ENCODE measurements at places on chromosomes 13 and 19.

GRCh38 chr19:4436231-4436630, 21.4 kb downstream of the UBXN6 start:
- H3K36me3 ChIP-seq = peaks cover 7% of the 10 kb centered on the region
- DNase-seq = no peak
- H3K4me1 ChIP-seq = no peaks in the 10 kb centered on the region
- no peak overlapping the region for H3K27ac ChIP-seq

DNA sequence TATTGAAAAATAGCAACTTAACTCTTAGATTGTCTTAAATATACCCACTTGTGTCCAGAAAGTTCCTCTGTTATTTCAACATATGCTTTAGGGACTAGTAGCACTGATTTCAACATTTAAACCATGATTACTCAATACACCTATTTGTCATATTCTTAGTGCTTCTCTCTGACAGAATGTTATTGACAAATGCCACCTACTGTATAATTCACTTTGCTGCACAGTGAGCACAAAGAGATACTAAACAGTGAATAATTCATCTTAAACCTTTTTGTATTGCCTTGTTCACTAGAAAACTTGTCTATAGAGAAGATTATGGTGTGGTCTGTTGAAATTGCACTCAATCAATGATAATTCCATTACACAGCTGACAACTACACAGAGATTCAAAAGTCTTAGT, 692.6 kb downstream of the PCDH17 start:
- H3K4me3 ChIP-seq = no peak overlapping the region
- no peak for DNase-seq
- H3K4me1 ChIP-seq = no peaks in the 10 kb centered on the region
- H3K27me3 ChIP-seq = no peaks in the 10 kb centered on the region
- H3K27ac ChIP-seq = no peak overlapping the region
- no peaks in the 10 kb centered on the region for H3K36me3 ChIP-seq

DNA sequence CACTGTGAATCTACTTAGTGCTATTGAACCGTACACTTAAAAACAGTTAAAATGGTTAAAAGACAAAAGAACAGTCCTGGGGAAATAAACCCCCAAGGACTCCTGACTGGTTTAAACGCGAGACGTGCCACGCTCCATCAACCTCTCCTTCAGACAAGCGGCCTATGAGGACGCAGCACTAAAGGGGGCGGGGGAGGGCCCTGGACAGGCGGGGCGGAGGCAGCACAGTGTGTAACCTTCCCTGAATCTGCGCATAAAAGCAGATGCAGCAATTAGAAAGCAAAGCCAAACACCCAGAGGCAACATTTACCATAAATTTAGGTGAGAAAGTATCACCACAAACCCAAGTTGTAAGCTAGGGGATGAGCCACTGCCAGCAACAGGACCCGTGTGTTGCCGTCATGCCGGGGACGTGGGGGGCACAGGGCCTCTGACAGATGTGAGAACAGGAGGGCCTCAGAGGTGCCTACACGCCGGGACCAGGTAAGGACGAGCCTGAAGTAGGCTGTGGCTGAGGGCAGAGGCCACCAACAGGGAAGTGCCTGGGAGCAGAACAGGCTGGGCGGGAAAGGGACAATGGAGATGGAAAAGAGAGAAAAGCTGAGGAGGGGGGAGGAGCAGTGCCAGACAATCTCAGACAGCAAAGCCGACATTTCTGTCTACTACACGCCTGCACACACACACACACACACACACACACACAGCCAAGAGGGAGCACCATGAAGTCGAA, 15.3 kb upstream of the ADPRHL1 start:
- peaks cover 14% of the 10 kb centered on the region for H3K36me3 ChIP-seq
- H3K27ac ChIP-seq = no peak overlapping the region
- no peaks in the 10 kb centered on the region for H3K27me3 ChIP-seq
- DNase-seq = peak; percentile 39
- no peaks in the 10 kb centered on the region for H3K4me1 ChIP-seq
- H3K4me3 ChIP-seq = no peak overlapping the region

- no peak overlapping the region for H3K27ac ChIP-seq
- no peak overlapping the region for H3K4me3 ChIP-seq
- no peak for DNase-seq
- H3K36me3 ChIP-seq = no peaks in the 10 kb centered on the region
Observed at GRCh38 chr13:102696465-102696864, 1.6 kb upstream of the METTL21C start.

- no peak overlapping the region for H3K27ac ChIP-seq
- H3K36me3 ChIP-seq = no peaks in the 10 kb centered on the region
- no peak for DNase-seq
- H3K4me1 ChIP-seq = peaks cover 29% of the 10 kb centered on the region
- H3K4me3 ChIP-seq = peak overlapping the region; percentile 71
- peaks cover 14% of the 10 kb centered on the region for H3K27me3 ChIP-seq
Observed at GRCh38 chr13:110305001-110305400, 2.0 kb downstream of the COL4A1 start.

- H3K36me3 ChIP-seq = no peaks in the 10 kb centered on the region
- no peaks in the 10 kb centered on the region for H3K27me3 ChIP-seq
- no peak overlapping the region for H3K27ac ChIP-seq
Observed at GRCh38 chr13:80923907-80924306, 583.0 kb upstream of the SPRY2 start.

GRCh38 chr13:93262729-93263345, 36.2 kb downstream of the GPC6 start:
- H3K4me1 ChIP-seq = no peaks in the 10 kb centered on the region
- no peak for DNase-seq
- H3K27ac ChIP-seq = no peak overlapping the region
- H3K36me3 ChIP-seq = no peaks in the 10 kb centered on the region
- no peaks in the 10 kb centered on the region for H3K27me3 ChIP-seq

DNA sequence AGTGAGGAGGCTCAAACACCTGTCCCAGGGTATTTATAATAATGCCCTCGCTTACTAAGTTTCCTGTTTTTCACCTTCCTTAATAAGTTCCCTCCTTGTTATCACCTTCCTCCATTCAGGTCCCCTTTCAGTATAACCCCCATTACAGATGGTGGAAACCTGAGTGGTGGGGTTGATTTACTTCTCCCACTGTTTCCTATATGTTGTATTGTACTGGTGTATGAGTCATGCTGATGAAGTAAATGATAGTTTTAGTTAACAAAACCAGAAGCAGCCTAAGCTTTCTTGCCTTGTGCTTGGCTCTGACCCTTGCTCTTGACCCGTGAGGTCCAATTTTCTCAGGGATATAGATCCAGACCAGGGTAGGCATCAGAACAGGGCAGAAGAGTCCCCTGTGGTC, 22.3 kb upstream of the TNFSF11 start:
- no peak for DNase-seq
- H3K36me3 ChIP-seq = no peaks in the 10 kb centered on the region
- no peaks in the 10 kb centered on the region for H3K4me1 ChIP-seq
- H3K27me3 ChIP-seq = no peaks in the 10 kb centered on the region
- no peak overlapping the region for H3K4me3 ChIP-seq

DNA sequence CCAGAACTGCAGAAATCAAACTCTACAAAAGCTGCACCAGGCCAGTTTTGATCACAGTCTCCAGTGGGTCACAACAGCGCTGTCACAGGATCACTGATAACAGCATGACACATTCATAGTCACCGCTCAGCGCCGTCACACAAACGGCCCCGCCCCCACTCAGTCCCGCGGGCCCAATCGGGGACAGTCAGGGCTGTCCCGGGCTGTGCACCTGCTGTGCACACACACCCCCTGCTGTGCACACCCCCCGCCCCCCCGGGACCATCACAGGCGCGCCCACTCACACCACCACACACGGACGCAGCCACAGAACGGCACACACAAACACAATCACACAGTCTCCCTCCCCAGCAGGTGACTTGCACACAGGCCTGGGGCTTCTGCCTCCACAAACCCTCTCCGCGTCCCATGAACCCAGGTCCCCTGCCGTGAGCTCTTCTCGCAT, 435 bp upstream of the ZNF382 start:
- no peaks in the 10 kb centered on the region for H3K36me3 ChIP-seq
- no peaks in the 10 kb centered on the region for H3K4me1 ChIP-seq
- H3K4me3 ChIP-seq = peak overlapping the region; percentile 68
- no peaks in the 10 kb centered on the region for H3K27me3 ChIP-seq
- peak overlapping the region; percentile 82 for H3K27ac ChIP-seq

GRCh38 chr19:38928391-38929001, 2.1 kb downstream of the SARS2 start:
- peak overlapping the region; percentile 25 for H3K27ac ChIP-seq
- H3K36me3 ChIP-seq = peaks cover 30% of the 10 kb centered on the region
- no peaks in the 10 kb centered on the region for H3K27me3 ChIP-seq
- H3K4me3 ChIP-seq = no peak overlapping the region
- DNase-seq = no peak
- peaks cover 15% of the 10 kb centered on the region for H3K4me1 ChIP-seq

GRCh38 chr13:85197431-85197830, 601.8 kb downstream of the SLITRK6 start:
- no peaks in the 10 kb centered on the region for H3K36me3 ChIP-seq
- no peak overlapping the region for H3K4me3 ChIP-seq
- H3K27me3 ChIP-seq = no peaks in the 10 kb centered on the region

DNA sequence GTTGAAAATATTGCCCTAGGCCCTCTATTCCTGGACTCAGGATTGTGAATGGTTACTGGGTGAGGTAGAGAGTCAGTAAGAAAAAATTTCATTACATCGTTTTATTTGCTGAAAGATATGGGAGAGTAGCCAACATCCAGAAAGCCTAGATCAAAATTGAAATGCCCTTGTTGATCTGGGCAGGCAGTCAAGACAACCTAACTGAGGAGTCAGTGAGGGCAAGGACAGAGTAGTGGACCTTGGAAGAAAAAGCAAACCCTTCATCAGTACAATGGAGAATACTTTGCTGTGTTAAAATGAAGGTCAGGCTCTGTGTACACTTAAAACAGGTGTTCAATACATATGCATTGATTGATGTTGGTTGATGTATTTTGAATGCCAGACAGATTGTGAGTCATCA, 576.7 kb downstream of the OLFM4 start:
- H3K27me3 ChIP-seq = no peaks in the 10 kb centered on the region
- no peak overlapping the region for H3K4me3 ChIP-seq
- no peaks in the 10 kb centered on the region for H3K36me3 ChIP-seq
- no peaks in the 10 kb centered on the region for H3K4me1 ChIP-seq

DNA sequence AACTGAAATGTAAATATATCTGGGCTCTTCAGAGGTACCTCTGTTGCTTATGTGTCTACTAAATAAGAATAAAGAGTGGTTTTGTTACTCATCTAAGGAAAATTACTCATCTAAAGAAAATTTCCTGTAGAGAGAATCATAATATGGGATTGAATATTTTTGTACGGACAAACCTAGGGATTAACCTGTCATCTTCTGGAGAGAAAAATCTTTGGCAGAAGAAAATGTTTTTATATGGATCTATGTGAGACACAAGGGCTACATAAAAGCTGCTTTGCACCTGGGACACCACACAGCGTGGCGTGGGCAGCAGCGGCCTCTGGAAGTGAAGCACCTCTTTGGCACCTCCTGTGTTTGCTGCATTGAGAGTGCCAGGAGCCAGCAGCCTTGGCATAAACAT, 242.9 kb upstream of the DACH1 start:
- no peaks in the 10 kb centered on the region for H3K4me1 ChIP-seq
- no peaks in the 10 kb centered on the region for H3K27me3 ChIP-seq
- no peak overlapping the region for H3K4me3 ChIP-seq

GRCh38 chr13:99507986-99508385, 6.7 kb downstream of the TM9SF2 start:
- no peaks in the 10 kb centered on the region for H3K27me3 ChIP-seq
- no peak overlapping the region for H3K27ac ChIP-seq
- H3K36me3 ChIP-seq = peaks cover 9% of the 10 kb centered on the region
- H3K4me1 ChIP-seq = peaks cover 67% of the 10 kb centered on the region

DNA sequence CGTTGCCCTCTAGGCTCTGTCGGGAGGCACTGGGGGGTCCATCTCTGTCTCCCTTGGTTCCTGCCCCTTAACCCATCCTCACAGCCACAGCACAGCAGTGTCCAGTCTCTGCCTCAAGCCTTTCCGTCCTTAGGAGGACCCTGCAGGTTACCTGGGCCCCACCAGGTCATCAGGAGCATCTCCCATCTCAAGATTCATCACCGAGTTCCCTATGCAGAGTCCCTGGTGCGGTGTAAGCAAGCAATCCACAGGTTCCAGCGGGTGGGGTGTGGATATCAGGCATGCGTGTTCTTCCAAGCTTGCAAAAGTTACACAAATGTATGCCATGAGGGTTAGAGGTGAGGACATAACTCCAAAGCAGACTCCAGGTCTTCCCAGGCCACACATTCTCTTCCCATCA, 20.9 kb upstream of the GAS6 start:
- no peaks in the 10 kb centered on the region for H3K36me3 ChIP-seq
- no peak overlapping the region for H3K4me3 ChIP-seq
- H3K27ac ChIP-seq = no peak overlapping the region
- DNase-seq = no peak
- H3K4me1 ChIP-seq = peaks cover 20% of the 10 kb centered on the region
- no peaks in the 10 kb centered on the region for H3K27me3 ChIP-seq

- H3K4me3 ChIP-seq = no peak overlapping the region
- no peak overlapping the region for H3K27ac ChIP-seq
- H3K36me3 ChIP-seq = no peaks in the 10 kb centered on the region
- H3K27me3 ChIP-seq = no peaks in the 10 kb centered on the region
- H3K4me1 ChIP-seq = no peaks in the 10 kb centered on the region
Observed at GRCh38 chr13:79290595-79291244, 115.3 kb downstream of the RBM26 start.

- no peak for DNase-seq
- H3K27ac ChIP-seq = no peak overlapping the region
- no peaks in the 10 kb centered on the region for H3K27me3 ChIP-seq
- no peaks in the 10 kb centered on the region for H3K4me1 ChIP-seq
- H3K36me3 ChIP-seq = no peaks in the 10 kb centered on the region
Observed at GRCh38 chr19:19752760-19753403, 20.0 kb upstream of the ZNF14 start.

- H3K4me1 ChIP-seq = no peaks in the 10 kb centered on the region
- H3K27ac ChIP-seq = no peak overlapping the region
- no peak for DNase-seq
- no peak overlapping the region for H3K4me3 ChIP-seq
- H3K36me3 ChIP-seq = no peaks in the 10 kb centered on the region
- H3K27me3 ChIP-seq = no peaks in the 10 kb centered on the region
Observed at GRCh38 chr19:53057904-53058580, 13.5 kb downstream of the ERVV-2 start.

GRCh38 chr19:1395194-1396018, 5.9 kb downstream of the GAMT start:
- no peaks in the 10 kb centered on the region for H3K27me3 ChIP-seq
- H3K27ac ChIP-seq = no peak overlapping the region
- no peaks in the 10 kb centered on the region for H3K4me1 ChIP-seq
- peaks cover 39% of the 10 kb centered on the region for H3K36me3 ChIP-seq
- no peak overlapping the region for H3K4me3 ChIP-seq

DNA sequence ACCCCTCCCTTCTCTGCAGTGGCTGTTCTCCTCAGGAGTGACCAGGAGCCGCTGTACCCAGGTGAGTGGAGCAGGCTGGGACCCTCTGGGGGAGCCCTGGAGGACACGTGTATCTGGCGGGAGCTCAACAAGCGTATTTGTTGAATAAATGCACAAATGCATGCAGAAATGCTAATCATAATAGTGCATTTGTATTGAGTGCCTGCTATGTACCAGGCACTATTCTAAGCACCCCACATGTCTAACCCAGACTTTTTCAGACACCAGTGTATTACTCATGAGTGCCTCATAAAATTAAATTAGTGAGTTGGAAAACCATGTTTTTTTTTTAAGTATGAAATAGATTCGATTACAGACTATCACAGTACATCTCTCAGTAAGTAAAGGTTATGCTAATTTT, 7.9 kb downstream of the HPN start:
- H3K4me1 ChIP-seq = no peaks in the 10 kb centered on the region
- DNase-seq = no peak
- no peaks in the 10 kb centered on the region for H3K27me3 ChIP-seq

All from upper lobe of right lung (tissue), 1 donor.